ENCODE measurements at places on chromosomes 2 and 18.
A peak's percentile ranks its signal among the peaks of the same experiment; 100 is the strongest.

- no peak for DNase-seq
Observed at GRCh38 chr2:218332920-218333645, 23.6 kb upstream of the CATIP start.

DNA sequence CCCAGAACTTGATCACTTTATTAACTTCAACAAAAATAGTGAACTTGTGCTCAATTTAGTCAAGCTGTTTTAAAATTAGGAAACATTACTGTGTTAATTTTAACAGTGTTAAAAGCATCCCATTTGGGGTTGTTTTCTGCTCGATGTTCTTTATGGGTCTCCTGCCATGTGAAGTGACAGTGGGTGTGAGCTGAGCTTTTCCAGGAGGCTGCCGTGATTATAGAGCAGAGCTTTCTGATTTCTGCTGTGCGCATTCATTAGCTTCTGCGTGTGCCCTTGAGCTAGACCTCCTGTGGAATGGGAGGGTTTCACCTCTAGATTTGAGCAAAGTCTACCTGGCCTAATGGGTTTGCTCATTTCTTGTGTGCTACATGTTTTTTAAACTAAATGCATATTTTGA is 121.5 kb downstream of the WDSUB1 start:
- no peak for DNase-seq

DNA sequence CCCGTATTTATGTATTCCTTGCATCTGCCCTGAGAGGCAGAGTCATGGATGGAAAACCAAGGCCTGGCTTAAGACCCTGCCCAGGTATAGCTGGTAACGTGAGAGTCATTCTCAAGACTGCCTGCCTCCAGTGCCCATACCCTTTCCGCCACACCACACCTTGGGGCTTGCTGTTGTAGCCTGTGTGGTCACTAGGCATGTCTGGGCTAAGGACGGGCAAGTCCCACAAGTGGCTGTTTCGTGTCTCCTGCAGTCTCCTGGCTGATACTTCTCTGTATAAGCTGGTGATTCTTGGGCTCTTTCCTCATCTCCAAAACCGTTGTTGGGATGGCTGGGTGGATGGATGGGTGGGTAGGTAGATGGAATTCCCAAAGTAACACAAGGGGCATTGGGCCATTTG is 269.8 kb downstream of the KLHL29 start:
- DNase-seq: no peak

DNA sequence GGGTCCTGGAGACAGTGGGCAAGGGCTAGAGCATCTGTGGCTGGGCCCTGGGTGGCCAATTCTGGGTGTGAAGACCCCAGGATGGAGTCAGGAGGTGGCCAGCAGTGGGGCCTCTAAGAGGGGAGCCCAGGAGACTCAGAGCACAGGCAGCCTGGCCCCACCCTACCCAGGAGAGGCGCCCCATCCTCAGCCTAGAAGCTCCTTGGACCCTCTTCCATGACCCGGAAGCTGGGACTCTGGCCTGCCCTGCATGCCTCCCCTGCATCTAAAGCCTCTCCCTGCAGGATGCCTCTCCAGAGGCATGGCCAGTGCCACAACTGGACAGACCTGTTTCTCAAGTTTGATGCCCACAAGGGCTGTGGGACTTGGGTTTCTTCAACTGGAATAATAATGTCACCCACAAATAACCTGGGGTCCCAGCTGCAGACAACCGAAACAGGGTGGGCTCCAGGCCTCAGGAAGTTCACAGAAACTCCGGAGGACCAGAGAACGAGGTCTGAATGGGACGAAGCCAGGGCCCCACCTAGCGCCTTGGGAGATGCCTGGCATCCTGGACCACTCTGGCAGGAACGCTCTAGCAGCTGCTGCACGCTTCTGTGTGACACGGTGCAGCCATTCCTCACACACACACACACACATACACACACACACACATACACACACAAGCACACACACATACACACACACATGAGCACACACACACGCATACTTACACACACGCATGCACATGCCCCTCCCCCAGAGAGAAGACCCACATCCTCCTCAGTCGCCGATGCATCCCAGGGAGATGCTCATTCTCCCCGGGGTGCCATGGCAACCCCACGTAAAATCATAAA is 16.4 kb downstream of the KCNIP3 start:
- DNase-seq: no peak

DNA sequence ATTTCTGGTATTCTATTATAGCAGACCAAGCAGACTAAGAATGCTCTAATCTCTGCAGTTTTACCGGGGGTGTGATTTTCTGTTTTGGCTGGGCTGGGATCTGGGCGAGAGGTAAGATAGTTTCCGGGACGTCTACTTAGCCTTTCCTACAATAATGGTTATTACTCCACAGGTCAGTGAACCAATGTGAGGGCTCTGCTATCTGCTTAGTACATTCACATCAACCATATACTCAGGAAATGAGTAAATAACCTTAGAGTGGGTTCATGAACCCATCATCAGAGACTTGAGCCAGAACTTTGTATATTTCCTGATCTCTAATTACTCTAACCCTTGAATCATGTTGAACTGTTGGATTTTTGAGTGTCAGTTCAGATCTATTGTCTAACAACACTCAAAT is 90.1 kb upstream of the NOL4 start:
- no peak for DNase-seq

GRCh38 chr18:57961876-57962505 is 82.0 kb upstream of the NEDD4L start:
- DNase-seq: no peak

DNA sequence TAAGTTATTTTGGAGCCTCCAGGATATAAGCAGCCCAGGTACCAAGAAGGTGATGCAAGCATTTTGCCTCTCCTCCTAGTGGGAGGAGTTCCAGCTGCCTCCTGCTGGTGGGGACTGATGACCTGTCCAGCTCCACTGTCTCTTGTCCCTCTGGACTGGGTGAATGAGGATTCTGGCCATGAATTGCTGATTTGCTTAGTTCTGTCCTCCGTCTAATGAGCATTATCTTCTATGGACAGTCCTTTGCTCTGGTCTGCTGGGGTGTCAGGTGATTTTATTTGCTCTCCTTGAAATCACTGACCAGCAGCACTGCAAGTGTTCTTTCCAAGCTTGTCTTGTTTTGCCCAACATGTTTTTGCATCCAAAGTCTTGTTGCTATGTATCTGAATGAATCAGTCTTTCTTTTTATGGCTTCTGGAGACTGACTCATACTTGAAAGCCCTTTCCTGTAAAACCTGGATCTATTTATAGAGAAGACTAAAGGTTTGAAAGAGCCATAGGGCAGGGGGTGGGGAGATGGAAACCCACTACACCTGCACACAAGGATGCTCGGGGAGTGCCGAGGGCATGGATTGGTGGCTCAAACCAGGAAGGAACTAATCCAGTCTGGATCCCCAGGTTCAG is 40.5 kb upstream of the EFHD1 start:
- no peak for DNase-seq

DNA sequence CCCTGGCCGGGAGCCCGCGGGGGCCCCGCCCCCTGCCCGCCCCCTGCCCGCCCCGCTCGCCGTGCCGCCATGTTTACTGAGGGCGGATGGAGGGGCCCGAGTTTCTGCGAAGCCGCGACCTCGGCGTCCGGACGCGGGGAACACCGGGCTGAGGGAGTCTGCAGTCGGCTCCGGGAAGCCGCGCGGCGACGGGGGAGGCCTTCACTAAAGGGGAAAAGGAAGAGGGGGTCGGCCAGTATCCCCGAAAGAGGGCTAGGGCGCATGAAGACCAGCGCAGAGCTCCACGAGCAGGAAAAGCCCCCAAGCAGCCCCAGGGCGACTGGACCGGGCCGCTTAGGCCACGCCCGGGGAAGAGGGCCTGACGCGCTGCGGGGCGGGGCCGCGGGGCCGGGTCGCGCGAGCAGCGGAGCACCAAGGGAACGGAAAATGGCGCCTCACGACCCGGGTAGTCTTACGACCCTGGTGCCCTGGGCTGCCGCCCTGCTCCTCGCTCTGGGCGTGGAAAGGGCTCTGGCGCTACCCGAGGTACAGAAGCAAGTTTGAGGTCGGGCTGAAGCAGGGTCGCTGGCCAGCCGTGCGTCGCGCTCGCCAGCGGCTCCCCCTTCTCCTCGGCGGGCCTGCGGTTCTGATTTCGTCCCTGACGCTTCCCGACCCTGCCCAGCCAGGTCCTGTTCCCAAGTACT is at the start of the genes ATRAID and SLC5A6:
TSS of gene ATRAID (plus strand) at position 99 of the 683 bp plus-strand sequence. CDS start at position 427, 328 bp downstream.
TSS of gene SLC5A6 (minus strand) at position 326 of the 683 bp plus-strand sequence. CDS start 4,618 bp downstream, outside the sequence.
- DNase-seq: peak; percentile 76

DNA sequence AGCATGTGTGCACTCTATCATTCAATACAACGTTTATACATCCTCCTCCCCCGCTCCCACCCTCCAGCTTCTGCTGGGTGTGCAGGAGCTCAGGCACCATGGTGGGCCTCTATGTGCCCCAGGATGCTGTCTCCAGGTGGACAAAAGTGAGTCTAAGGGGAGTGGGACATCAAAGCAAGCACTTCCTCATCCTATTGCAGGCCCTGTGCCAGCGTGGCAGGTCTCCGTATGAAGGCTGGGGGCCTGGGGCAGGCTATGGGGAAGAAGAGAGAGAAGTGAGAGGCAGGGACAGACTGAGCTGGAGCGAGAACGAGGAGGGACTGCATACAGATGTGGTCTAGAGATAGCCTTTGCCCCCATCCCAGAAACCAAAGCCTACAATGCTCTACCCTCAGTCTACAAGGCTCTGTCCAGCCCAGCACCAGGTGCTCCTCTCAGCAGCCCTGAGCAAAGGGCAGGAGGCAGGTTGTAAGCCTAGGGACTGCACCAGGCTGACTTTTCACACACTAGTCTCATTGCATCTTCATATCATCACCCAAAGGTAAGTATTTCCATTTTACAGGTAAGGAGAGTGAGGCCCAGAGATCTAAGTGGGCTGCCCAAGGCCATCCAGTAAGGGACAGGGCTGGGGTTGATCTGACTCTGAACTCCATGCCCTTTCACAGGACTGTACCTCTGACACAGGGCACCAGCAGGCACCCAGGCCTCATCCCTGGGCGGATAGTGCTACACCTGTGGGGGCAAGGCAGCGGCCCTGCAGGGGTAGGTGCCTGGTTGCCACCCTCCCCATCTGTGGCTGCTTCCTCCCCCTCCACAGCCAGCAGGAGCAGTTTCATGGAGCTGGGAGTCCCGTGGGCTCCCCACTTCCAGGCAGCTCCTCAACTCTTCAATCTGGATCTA is 14.0 kb upstream of the ARID5A start:
- no peak for DNase-seq

GRCh38 chr2:162917626-162918025 is 79.1 kb upstream of the KCNH7 start:
- no peak for DNase-seq

DNA sequence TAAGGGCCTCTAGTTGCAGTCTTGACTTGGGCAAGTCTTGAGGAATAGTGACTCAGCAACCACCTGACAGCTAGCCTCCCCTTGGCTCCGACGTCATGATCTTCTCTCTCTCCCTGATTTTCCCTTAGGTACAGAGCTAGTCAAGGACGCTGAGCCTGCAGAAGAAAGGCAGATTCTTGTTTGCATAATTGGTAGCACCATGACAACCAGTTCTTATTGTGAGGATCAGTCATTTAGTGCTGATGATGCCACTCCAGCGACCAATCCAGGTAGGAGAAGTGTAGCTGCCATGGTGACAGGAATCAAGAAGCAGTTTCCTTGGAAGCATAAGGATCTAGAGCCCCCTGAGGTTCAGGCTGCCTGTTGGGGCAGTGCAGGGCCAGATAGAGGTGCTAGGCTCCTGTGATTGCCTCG is 2.8 kb upstream of the RESP18 start:
- DNase-seq: no peak

Data from activated CD4-positive, alpha-beta T cell treated with anti-CD3 and anti-CD28 coated beads for 24 hours (primary cell).